Spinal cord (tissue), 10 donors: ENCODE measurements at places on chromosomes 4 and X.
A peak's percentile ranks its signal among the peaks of the same experiment; 100 is the strongest.

GRCh38 chr4:1604181-1604705 is 79.9 kb downstream of the FAM53A start:
- no peak for DNase-seq

GRCh38 chr4:24887881-24888430 is 24.9 kb downstream of the CCDC149 start:
- DNase-seq = no peak

DNA sequence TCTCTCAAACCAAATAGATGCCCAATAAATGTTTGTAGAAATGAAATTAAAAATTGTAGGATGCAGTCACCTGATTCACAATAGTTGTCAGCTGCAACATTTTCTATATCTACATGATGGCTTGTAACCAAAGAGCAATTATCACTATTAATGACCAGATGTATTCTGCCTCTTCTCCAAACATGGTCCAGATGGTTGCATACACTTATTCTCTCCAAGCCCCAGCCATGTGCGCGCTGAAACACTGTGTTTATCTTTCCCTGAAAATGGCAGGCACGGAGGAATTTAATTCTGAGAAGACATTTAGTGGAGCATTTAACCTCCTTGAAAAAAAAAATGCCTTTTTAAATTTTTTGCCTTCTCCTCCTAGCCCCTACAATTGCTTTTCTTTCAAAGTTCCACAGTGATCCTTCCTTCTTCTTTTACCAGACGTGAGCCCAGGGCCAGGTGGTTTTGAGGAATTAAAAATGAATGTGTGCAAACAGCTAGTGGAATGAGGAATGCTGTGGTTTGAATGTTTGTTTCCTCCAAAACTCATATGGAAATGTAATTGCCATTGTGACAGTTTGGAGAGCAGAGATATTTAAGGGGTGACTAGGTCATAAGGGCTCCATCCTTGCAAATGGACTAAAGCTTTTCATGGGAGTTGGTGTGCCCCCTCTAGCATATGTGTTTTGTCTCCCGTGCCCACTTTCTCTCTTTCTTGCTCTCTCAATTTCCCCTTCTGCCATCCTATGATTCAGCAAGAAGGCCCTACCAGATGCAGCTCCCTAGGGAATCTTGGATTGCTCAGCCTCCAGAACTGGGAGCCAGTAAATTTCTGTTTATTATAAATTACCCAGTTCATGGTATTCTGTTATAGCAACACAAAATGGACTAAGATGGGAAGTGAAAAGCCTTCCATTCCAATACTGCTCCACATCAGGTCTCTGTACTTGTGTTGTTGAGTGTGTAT is 136.0 kb downstream of the GABRB1 start:
- DNase-seq = no peak

- DNase-seq = no peak
Measured at GRCh38 chr4:147916351-147916750, 184.5 kb downstream of the ARHGAP10 start.

GRCh38 chr4:139189972-139190371 is 13.0 kb upstream of the ELF2 start:
- DNase-seq = no peak

DNA sequence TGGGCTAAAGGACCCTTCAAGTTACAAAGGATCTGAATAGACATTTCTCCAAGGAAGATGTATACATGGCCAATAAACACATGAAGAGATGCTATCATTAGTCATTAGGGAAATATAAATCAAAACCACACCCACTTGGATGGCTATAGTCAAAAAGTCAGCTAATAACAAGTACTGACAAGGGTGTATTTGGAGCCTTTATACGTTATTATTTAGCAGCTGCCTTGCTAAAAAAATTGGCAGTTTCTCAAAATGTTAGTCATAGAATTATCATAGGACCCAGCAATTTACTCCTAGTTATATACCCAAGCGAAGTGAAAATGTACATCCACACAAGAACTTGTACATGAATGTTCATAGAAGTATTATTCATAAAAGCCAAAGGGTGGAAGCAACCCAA is 112.7 kb upstream of the DUSP21 start:
- DNase-seq = no peak

GRCh38 chr4:40587826-40588225 is 41.8 kb downstream of the RBM47 start:
- no peak for DNase-seq

DNA sequence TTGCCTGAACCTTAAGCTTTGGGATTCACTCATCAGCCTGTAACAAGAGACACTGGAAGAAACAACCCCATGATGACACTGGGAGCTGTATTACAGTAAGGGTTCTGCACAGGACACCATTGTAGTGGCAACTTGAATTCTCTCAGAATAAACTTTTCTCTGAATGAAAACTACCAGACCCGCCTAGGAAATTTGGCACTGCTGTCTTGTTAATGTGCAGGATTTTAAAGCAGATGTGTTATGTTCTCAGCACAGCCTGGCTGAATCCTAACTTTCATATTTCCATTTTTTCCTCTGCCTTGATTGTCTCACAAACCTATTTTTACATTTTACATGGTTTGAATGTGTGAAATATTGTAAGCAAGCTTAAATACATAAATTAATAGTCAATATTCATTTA is 253.6 kb downstream of the UNC5C start:
- DNase-seq = no peak

DNA sequence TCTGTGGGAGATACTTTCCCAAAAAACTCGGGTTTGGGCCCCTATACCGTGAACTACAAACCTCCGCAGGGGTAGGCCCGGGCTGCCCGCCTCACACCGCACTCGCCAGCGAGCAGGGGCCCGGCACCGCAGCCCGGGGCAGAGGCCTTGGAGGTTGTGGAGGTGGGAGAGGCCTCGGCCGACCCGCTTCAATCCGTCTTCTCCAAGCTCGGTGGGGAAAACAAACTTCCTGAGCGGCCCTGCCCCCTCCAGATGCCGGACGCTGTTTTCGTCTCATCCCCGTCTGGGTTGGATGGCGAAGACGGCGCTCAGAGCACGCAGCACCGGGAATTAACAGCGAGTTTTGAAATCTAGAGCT is 442 bp upstream of the MCUB start:
- DNase-seq = no peak

DNA sequence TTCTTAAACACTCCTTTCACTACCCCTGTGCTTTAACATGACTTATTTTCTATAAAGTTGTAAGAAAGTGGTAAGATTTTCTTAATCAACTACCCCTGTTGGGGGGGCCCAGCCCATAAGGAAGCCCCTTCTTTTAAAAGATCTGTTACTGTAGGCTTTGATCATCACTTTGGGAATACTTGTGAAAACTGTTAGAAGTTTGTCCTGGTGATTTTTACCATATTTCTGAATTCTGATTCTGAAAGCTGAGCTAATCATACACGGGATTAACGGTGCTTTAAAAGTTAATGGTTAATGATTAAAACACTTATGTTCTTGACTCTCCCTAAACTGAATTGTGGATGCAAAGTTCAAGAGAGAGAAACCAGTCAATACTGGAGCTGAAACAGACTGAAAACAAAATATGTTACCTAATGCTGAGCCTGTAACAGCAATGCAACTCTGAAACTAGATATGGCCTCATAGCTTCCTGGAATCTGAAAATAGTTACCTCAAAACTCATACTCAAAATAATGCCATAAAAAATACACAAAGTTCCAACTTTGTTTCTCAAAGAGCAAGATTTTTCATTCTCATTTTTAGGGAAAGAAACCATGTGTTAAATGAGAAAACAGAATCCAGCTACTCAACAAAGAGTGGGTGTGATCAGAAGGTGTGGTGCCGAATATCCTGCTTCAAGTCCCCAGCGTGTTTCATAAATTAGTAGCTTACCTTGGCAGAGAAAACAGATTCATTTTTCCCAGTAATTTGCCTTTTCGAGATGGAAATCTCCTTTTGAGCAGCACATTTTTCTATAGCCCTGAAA is 31.6 kb downstream of the ADH7 start:
- no peak for DNase-seq

DNA sequence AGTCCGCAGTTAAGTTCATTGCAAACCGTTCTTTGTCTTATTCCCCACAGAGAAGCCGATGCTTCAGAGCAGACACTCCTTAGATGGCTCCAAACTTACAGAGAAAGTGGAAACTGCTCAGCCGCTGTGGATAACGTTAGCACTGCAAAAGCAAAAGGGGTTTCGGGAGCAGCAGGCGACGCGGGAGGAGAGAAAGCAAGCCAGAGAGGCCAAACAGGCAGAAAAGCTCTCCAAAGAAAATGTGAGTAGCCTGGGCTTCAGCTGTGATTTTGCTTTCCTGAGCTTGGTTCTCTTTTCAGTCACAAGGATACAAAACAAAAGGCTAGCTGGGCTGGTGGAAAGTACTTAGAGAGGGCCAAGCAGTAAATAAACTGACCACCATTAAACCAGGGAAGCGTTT is 64.0 kb downstream of the AASDH start:
- DNase-seq = no peak

DNA sequence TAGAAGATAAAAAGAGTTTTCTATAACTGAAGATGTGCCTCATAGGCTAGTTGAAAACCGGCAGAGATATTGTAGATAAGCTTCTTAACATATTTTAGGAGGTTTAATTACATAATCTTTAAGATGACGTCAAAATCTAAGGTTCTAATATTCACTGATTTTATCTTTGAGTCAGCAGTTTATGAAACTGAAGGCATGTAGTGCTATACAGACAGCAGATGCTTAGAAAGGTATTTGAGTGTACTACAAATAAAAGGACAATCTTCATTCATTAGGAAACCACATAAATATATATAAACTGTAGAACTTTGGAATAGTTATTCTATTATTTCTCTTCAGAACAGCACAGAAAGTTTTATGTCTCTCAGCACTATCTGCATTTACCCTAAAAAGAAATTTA is 504.8 kb downstream of the IL15 start:
- no peak for DNase-seq

DNA sequence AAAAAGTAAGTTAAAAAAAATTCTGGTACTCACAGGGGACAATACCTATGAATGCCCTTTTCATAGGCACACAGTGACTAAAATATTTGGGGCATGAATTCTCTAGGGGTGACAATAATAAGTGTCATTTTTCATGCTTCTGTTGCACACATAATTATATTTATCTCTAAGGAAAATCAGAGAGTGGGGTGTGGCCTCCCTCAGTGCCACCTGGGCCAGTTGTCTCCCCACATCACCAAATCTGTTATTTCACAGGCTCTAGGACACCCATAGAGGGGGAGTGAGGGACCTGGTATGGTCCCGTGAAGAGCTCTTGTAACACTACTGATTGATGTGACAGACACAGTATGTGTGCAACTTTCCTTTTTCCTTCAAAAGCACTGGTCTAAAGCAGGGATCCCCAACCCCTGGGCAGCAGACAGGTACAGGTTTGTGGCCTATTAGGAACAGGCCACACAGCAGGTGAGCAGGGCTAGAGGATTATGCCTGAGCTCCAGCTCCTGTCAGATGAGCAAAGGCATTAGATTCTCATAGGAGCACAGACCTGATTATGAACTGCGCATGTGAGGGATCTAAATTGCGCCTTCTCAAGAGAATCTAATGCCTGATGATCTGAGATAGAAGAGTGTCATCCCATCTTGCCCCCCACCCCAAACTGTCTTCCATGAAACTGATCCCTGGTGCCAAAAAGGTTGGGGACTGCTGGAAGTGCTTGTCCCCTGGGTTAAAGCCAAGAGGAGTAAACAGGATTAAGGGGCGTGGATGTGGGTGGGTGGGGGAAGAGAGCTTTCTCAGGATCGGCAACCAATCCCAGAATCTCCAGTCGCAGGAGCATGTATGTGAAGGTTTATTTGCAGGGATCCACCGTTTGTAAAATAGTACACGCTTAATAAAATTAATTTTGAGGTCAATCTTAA is 856 bp downstream of the SLC9B1 start:
- no peak for DNase-seq

- no peak for DNase-seq
Measured at GRCh38 chr4:69888336-69888735, 28.4 kb upstream of the SULT1E1 start.

GRCh38 chrX:154819771-154820341 is 14.6 kb upstream of the MPP1 start:
- no peak for DNase-seq

DNA sequence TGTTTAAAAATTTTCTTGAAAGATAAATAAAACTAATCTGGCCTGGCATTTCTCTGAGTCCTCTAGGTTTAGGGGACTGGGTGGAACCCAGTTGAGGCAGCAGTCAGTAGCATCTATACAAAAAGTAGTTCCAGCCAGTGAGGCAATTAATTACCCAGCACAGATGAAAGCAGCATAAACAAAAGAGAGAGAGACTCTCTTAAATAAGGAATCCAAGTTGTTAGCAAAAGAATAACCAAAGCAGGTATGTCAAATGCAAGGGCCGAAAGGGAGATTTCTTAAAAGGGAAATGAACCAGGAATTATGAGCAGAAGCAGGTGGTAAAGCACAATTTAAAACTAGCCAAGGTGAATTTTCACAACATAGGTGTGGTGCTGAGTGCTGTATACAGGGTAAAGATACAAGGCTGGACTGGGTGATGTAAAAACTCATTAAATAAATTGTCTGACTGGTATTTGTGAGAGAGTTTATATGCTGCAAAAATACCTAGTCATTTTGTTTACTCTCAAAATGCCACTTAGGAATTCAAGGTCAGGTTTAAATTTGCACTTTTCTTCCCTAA is 94.6 kb upstream of the GALNT7 start:
- DNase-seq = no peak

DNA sequence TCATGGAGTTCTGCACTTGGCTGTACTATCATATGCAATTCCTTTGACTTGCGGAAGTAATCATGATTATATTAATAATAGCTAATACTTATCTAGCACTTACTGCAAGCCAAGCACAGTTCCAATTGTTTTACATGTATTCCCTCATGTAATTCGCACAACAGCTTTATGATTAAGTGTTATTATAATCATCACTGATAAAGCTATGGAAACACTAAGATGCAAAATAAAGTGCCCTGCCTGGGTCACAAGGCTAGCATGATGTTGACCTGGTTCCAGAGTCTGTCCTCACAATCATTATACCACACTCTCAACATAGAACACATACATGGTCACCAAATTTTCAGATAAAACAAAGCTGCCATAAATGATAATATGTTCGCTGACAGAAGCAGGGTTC is 234.6 kb downstream of the FMR1NB start:
- no peak for DNase-seq

GRCh38 chrX:152635941-152636340 is 1.8 kb upstream of the GABRQ start:
- DNase-seq = peak; percentile 24

DNA sequence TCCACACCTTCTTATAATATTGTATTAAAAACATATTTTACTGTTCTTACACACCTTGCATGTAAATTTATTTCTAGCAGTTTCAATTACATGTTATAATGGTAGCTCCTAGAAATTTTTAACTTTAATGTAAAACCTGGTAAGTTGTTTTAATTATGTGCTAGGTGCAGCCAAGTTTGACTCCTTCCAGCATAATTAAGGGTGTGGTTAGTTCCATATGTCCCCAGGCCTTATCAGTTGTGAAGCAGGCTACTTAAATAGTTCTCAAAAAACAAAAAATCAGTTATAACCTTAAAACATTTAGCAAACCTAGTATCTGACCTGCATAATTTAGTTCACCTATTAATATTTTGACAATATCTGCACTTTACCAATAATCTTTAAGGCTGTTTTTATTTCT is 26.9 kb upstream of the PASD1 start:
- no peak for DNase-seq
